ENCODE measurements at places on chromosomes 6 and 20. TPM values are rescaled to one million over a fixed set of nuclear protein-coding genes. Genes with fewer than 3 reads are reported as not detected.

Gene C6orf58
- not detected for total RNA-seq

Gene MYBL2
- 0.17 TPM for total RNA-seq

Gene MDFI
- 3.0 TPM for total RNA-seq

Gene TRDN
- total RNA-seq, result 879 TPM

Gene COL20A1
- not detected for total RNA-seq

Gene SLC17A3
- total RNA-seq, result not detected

Measured in psoas muscle (tissue), 8 donors.